ENCODE measurements at places on chromosomes 16 and 17. TPM values are rescaled to one million over a fixed set of nuclear protein-coding genes. Genes with fewer than 3 reads are reported as not detected.

GEMIN4 gene
- total RNA-seq = 37.8 TPM

PRSS33 gene
- total RNA-seq = not detected

CFAP97D1 gene
- total RNA-seq = not detected

TPPP3 gene
- not detected for total RNA-seq

Data from naive thymus-derived CD8-positive, alpha-beta T cell (primary cell).